Activated CD4-positive, alpha-beta T cell treated with anti-CD3 and anti-CD28 coated beads for 24 hours (primary cell): ENCODE measurements at places on chromosomes 1 and 21.

DNA sequence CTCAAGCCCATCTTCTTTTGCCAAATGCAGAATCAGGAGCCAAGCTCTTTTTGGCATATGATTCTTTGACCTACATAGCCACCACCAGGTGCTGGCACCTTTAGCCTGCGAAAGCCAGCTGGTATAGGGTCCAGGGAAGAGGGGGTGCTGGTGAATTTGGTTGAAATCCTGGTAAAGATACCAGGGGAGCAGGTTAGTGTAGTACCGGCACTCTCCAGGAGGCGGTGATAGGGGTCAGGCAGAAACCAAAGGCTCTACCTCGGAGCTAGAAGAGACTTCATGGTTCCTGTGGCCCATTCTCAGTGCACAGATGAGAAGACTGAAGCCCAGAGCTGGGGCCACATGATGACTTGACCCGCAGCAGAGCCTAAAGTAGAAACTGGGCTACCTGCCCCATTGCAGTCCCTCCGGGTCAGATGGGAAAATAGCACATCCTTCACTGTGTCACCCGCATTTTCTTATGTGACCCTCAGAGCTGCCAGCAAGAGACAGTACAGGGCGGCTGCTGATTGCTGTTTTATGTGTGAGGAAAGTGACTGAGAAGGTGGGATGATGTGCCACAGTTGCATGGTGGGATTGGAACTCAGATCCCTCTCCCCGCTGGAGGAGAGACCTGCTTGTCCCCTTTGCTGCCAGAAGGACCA is 36.0 kb upstream of the IL19 start:
- DNase-seq = peak; percentile 77

GRCh38 chr1:25945761-25946160 is 39.5 kb upstream of the STMN1 start:
- no peak for DNase-seq

- no peak for DNase-seq
These were observed 74.8 kb downstream of the FNBP1L start for GRCh38 chr1:93522721-93523120.

- DNase-seq = no peak
These were observed 9.6 kb downstream of the UMODL1 start for GRCh38 chr21:42080788-42081083.

DNA sequence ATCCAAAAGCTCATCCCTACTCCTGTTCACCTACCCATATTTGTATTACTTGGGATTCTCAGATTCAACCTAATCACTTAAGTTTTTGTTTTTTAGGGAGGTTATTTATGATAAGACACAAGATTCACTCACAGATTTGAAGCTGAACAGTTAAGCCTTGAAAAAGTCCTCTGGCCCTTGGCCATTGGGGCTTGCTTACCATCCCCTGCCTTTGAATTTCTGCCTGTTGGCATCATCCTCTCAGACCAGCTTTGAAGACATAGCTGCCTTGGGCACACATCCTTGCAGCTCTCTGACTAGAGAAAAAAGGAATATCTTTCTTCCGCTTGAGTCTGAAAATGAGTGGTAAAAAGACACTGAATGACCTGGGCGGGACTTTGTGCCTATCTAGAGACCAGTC is 41.8 kb upstream of the RALGPS2 start:
- DNase-seq = no peak

- DNase-seq = no peak
These were observed 126.5 kb downstream of the RHOU start for GRCh38 chr1:228861832-228862180.

GRCh38 chr1:229087339-229087738 is 183.6 kb upstream of the RAB4A start:
- DNase-seq = no peak

- peak; percentile 41 for DNase-seq
These were observed 185.8 kb downstream of the MRPL39 start for GRCh38 chr21:25421321-25422028.

DNA sequence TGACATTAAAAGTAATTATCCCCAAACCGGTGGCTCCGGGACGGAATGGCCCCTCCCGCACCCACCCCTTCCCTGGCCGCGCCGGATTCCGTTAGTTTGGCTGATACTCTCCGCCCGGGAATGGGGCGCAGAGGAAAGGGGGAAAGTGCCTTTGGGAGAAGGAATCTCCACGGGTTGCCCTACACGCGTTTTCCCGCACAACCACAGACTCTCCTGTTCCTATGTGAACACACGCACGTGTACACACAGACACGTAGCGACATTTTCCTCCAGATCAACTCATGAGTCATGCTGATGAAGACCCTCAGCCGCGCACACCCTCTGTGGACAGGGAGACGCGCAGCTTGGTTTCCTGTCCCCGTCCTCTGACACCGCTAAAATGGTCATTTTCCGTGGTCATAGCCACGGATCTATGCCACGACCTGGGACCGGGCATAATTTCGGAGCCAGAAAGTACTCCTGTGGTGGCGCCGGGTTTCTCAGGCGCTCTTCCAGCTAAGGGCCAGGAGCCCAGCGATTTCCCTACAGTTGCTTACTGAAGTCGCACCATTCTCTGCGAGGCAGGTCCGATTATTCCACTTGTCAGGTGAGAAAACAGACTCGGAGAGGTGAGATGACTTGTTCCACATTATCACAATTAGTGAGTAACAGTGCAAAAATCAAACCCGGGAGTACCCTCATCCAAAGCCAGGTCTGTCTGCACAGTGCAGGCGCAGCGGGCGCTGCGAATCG is 4.0 kb upstream of the DMRTA2 start:
- no peak for DNase-seq

DNA sequence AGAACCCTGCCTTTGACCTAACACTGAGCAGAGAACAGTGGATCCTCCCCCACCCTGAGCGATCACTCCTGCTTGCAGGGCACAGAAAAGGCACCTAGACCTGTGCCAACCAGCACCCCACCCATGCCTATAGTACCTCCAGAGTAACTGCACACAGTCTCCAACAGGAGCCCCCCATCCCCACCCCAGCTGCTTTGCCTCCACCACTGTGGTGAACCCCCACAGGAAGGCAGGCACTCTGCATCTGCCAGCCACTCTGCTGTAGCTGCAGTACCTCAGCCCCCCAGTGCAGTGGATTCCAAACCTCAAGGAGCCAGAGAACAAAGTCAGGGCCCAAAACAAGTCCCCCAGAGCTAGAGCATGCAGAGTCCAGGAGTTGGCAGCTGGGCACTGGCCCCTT is 10.7 kb downstream of the SPATC1L start:
- no peak for DNase-seq

DNA sequence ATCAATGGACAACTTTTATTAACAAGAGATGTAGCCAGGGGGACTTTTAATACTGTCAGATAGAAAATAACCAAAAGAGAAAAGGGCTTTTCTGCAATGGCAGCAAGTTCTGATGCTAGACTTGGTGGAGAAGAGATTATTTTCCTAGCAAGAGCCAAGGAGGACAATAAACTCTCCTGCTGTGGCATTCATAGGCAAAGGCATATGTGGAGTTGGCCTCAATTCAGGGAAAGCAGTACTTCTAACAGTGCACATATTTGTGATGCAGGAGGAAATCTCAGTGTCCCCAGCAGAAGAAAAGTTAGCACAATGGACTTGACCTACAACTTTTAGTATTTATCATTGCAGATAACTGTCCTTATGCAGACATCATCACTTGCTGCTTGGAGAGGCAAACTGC is 75.1 kb upstream of the GRIK1 start:
- DNase-seq = no peak

DNA sequence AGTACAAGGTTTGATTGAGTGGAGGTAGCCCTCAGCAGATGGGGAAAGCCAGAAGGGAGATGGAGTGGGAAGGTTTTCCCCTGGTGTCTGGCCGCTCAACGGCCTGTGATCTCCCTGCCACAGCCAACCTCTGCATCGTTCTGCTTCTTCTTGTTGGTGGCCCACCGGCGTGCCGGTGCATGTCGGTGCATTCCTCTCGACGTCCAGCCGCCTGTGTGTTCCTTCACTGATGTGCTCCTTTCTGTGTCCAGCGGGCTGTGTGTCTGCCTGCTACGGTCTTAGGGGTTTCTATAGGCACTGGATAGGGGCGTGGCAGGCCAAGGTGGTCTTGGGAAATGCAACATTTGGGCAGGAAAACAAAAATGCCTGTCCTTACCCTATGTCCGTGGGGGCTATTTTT is 101.0 kb downstream of the XPR1 start:
- DNase-seq = no peak

DNA sequence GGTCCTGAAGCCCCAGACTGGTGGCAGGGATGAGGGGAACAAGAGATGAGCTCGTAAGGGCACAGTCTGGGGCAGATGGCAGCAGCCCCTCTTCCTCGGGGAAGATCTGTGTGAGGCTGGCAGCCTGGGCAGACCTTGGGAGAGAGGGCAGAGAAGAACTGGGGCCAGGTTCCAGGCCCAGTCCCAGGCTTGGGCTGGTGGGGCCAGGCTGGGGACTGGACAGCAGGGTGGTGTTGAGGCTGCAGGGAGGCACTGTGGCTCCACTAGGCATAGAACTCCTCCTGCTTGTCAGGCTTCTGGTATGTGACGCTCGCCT is 35.7 kb downstream of the SDC3 start:
- no peak for DNase-seq

- DNase-seq = peak; percentile 89
These were observed 38.7 kb upstream of the HMGN1 start for GRCh38 chr21:39387461-39388037.

DNA sequence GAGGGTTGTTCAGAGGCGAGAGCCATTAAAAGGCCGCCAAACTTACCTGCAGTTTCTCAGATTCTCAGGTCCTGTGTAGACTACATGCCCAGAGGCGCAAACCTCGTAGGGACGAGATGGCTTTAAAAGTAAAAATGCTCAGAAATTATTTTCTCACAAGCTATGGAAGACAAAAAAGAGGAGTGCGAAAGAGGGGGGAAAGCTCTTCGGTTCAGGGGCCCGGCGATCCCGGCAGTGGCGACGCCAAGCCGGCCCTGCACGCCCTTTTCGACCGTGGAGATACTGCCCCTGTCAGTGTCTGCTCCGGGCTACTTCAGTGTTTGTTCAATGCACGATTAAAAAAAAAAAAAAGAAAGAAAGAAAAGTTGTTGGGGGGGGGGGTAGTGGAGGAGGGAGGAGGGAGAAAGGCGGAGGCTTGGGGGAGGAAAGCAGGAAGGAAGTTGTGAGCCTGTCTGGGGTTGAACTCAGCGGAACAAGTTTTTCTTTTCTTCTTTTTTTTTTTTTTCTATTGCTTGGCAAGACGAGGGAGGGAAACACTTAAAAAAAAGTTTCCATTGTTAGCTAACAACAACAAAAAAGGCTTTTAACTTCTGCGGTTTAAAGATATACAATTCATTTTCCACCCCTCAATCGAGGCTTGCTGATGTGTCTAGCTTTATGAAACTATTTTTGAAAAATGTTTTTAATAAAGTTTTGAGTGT is at the start of gene ITPKB:
Gene ITPKB, minus strand, starts transcription at position 288 of the 701 bp plus-strand sequence. CDS start 1,824 bp downstream, outside the sequence.
- no peak for DNase-seq

DNA sequence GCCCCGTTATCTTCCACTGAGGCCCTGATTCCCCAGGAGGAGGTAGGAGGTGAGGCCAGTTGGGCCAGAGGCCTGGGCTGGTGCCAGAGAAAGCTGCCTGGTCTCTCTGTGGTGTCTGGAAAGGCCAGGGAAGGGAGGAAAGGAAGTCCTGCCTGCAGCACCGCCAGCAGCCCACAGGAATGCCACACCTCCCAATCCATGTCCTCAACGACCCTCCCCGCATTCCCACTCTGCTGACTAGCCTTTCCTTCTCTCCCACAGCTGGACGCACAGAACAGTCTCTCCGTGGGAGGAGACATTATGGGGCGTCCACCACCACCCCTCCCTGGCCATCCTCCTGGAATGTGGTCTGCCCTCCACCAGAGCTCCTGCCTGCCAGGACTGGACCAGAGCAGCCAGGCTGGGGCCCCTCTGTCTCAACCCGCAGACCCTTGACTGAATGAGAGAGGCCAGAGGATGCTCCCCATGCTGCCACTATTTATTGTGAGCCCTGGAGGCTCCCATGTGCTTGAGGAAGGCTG is 18.0 kb downstream of the CSF1 start:
- no peak for DNase-seq

GRCh38 chr1:25774921-25775771 is 24.8 kb upstream of the SELENON start:
- peak; percentile 60 for DNase-seq

DNA sequence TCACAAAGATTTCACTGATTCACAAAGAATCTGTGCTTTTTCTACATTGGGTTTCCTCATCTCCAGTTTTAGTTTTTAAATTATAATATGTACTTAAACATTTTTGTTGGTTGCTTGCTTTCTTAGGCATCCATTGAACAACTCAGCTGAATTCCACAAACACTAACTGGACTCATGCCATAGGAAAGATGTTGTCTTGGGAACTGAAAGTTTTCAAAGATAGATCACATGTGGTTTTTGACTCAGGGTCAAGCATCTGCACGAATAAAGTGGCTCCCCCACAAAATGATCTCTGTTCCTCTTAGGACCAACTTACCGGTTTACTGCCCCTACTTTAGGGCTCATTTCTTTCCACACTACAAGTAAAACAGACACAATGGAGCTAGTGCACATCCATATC is 3.1 kb upstream of the KRTAP21-1 start:
- DNase-seq = no peak

GRCh38 chr1:184971522-184972265 is 2.6 kb downstream of the NIBAN1 start:
- DNase-seq = no peak

- peak; percentile 23 for DNase-seq
These were observed 1103.3 kb upstream of the B3GALT2 start for GRCh38 chr1:194289569-194290266.

DNA sequence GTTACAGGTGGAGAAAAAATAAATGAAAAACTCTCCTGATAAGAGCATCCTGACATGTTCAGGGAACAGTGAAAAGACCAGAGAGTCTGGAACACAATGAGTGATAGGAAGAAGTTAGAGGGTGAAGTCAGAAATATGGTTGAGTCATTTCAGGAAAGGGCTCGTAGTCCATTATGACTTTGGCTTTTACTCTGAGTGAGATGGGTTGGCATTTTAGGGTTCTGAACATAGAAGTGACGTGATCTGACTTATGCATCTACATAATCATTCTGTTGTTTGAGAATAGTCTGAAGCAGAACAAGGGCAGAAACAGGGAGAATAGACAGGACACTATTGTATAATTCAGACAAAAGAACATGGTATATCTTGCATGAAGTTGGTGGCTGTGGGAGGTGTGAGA is 5.8 kb downstream of the HMCN1 start:
- DNase-seq = no peak

DNA sequence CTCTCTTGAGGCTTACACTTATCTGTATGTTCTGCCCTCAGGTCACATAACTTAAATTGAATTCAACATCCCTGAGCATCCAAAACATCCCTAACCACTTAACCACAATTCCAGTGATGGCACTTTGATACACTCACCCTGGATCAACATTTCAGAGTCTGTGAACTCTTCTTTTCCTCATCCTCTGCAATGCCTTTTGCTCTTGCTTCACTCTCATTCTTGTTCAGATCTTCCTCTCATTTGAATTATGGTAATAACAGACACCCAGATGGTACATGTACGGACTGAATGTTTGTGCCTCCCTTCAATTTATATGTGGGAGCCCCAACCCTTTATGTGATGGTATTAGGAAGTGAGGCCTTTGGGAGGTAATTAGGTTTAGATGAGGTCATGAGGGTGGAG is 33.4 kb downstream of the PTGER3 start:
- DNase-seq = no peak
